Glomerular endothelial cell (primary cell): ENCODE measurements at places on chromosomes 13 and 19.

DNA sequence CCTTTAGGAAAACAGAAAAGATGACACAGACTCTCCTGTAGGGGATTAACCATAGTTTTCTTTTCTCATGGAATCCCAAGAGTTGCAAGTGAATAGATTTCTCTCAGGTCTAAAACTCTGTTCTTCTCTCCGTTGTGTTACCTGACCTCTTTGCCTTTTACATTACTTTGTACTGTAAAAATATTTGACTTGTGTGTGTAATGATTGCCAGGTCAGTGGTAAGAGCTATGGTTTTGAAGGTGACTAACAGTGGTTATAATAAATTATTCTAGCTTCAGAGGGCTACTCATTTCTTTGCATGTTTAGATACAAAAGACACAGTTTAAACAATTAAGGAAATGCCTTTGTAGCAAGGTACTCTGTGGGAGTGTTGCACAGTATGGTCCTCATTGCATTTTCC lies 23.0 kb upstream of the PSG2 start:
- no peak for DNase-seq

- no peak for DNase-seq
Measured at GRCh38 chr19:57642396-57643046, 9.6 kb downstream of the ZNF211 start.

DNA sequence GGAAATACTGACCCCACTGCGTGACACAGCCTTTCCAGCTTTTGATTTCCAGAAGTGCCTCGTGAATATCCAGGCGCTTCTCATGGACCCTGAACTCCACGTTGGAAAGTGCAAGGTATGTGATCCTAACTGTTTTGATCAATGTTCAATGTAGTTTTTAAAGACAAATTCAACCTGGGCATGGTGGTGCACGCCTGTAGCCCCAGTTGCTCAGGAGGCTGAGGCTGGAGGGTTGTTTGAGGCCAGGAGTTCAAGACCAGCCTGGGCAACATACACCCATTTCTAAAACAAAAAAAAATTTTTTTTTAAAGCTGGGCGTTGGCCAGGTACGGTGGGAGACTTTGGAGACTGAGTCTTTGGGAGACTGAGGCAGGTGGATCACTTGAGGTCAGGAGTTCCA lies 31.3 kb downstream of the CATSPERD start:
- no peak for DNase-seq

GRCh38 chr13:110524541-110525257 lies 36.8 kb downstream of the RAB20 start:
- DNase-seq = no peak

- DNase-seq = no peak
Measured at GRCh38 chr13:20702530-20702914, 977 bp upstream of the IL17D start.

DNA sequence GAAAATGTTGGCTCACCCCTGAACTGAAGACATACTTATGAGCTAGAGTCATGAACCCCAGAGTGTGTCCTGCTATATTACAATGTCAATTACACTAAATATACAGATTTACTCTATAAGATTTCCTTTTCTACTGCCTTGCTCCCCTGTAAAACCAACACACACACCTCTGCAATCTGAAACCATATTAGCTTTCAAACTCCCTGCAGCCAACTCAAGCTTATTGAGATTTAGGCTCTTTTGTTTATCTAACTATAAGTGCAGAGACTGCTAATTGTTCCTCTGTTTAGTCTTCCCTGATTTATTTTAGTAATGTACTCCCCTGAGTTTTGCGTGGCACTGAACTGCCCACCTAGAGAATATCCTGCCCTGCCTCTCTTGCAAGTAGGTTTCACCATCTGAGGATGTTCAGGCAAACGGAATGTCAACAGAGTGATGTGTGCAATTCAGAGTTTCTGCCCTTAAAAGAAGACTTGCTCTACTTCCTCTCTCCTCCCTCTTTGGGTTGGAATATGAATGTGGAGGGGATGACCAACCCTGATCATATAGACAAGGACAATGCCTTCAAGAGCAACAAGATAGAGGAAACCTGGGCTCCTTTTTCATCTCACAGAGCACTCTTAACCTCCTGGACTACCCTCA lies 22.3 kb downstream of the FAM216B start:
- no peak for DNase-seq

- no peak for DNase-seq
Measured at GRCh38 chr13:59641817-59642216, 521.9 kb downstream of the DIAPH3 start.

GRCh38 chr13:29428310-29429181 lies 166.9 kb downstream of the SLC7A1 start:
- DNase-seq = no peak

DNA sequence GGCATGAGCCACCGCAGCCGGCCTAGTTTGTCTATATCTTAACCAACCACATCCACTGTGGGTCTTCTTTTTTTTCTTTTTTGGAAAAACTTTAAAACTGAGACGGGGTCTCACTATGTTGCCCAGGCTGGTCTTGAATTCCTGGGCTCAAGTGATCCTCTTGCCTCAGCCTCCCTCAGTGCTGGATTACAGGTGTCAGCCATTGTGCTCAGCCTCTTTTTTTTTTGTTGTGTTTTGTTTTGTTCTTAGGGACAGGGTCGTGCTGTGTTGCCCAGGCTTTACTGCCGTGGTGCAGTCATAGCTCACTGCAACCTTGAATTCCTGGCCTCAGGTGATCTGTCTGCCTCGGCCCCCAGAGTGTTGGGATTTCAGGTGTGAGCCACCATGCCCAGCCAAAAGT lies 7.4 kb downstream of the SNRNP70 start:
- DNase-seq = no peak

DNA sequence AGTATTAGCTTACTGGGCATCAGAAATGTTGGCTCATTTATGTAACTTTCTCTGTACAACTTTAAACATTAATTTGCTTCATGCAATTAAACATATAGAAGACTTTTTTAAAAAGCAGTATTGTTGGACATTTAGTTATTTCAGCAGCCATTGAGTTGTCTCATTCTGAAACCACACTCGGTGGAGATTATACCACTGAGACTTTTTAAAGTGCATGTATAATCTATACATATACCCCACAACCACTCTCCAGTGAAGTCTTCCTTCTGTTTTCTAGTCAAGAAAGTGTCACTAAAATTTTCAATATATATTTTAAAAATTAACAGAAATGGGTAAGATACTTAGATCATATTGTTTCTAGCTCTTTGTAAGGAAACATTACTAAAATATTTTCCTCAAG lies 15.5 kb downstream of the SETDB2 start:
- DNase-seq = no peak

GRCh38 chr13:76745261-76746200 lies 140.7 kb downstream of the KCTD12 start:
- no peak for DNase-seq

- DNase-seq = peak; percentile 7
Measured at GRCh38 chr13:20969182-20969581, 66.6 kb upstream of the XPO4 start.

DNA sequence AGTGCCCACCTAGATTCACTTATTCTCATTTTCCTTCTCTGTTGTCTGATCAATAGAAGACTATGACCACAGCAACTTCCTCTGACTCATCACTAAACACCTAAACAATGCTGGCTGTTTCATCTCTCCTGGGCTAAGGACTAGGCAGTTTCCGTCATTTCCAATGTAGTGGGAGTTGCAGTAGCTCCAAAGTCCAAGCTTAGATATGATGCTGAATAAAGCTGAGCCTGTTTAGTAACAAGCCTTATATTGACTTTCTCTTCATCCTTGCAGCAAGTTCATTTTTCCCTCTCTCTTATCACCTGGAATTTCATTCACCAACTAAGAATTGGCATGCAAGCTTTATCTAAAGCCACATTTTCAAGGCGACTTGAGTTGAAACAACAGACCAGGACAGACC lies 53.5 kb upstream of the PCDH9 start:
- DNase-seq = no peak

DNA sequence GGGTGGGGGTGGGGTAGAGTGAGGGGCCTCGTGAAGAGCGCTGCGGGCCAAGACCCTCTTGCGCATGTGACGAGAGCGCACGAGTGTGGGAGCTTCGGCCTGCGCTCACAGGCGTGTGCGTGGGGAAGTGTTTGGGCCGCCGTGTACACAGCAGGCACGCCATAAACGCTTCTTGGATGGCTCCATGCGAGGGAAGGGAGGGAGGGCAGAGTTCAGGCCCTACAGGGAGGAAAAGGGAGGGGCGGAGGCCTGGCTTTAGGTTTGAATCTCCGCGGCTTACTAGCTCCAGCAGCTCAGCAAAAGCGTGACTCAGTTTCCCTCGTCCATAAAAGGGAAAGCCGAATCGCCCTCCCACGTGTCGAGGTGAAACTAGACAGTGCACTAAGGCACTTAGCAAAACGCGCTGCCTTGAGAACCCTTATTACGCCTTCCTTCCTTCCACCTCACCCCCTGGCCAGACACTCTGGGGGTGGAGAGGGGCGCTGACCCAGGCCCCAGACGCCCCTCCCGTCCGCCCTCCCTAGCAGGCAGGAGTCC lies 12.5 kb downstream of the GADD45B start:
- DNase-seq = no peak

GRCh38 chr19:39171479-39172465 lies 25.0 kb upstream of the NCCRP1 start:
- no peak for DNase-seq

- DNase-seq = no peak
Measured at GRCh38 chr19:48629599-48630295, 7.4 kb downstream of the DBP start.

DNA sequence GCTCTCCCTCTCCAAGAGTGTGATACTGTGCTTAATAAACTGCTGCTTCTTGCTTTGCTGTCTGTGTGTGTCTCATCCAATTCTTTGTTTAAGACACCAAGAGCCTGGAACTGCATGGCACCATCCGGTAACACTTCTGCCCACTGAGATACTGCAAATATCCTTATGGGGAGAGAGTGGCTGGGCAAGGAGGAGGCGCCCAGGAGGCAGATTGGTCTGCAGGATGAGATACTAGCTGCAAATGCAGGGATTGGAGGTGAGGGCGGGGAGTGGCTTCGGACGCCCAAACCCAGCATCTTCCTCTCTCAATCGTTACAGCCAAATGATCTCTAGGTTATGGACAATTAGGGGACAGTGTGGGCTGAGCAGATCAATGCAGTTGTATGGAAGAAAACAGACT lies 1.7 kb upstream of the SIGLEC7 start:
- DNase-seq = no peak

- no peak for DNase-seq
Measured at GRCh38 chr13:25836574-25837336, 215.1 kb downstream of the SHISA2 start.

DNA sequence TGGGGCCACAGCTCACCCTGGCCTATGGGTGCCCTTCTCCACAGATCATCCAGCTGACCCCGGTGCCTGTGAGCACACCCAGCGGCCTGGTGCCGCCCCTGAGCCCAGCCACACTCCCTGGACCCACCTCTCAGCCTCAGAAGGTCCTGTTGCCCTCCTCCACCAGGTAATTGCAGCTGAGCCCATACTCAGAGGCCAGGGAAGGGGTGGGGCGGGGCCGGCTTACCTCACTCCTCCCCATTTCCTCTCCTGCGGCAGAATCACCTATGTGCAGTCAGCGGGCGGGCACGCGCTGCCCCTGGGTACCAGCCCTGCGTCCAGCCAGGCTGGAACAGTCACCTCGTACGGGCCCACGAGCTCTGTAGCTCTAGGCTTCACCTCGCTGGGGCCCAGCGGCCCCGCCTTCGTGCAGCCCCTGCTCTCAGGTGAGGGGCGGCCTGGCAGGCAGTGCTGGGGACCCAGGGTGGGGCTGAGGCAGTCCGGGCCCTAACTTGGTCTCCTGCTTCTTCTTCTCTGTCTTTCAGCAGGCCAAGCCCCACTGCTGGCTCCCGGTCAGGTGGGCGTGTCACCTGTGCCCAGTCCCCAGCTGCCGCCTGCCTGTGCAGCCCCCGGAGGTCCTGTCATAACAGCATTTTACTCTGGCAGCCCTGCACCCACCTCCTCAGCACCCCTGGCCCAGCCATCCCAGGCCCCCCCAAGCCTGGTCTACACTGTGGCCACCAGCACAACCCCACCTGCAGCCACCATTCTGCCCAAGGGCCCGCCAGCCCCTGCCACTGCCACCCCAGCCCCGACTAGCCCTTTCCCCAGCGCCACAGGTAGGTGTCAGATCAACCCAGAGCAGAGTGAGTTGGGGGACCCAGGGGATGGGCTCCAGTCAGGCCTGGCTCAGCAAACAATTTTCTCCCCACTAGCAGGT lies 9.6 kb upstream of the PRR19 start:
- no peak for DNase-seq

DNA sequence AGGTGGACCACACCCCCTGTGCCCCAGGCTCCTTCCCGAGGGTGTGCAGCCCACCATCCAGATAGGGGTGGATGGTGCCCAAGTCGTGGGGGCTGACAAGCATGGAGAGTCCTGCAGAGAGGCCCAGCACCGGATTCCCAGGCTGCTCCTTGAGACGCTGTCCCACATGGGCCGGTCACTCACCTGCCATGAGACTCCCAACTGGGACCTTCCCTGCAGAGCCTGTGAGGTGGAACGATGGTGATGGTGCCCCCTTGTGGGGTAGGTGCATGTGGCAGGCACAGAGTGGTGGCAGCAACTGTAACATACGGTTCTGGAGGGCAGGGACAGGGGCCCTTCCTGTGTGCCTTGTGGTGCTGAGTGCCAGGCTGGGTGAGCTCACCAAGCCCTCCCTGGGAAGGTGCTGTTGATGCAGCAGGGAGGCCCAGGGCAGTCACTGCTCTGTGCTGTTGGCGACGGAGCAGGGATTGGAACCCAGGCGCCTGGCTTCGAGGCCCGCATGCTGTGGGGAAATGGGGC lies 33.1 kb downstream of the PPP1R37 start:
- peak; percentile 4 for DNase-seq

- no peak for DNase-seq
Measured at GRCh38 chr19:7859831-7860713, 14.1 kb downstream of the PRR36 start.

DNA sequence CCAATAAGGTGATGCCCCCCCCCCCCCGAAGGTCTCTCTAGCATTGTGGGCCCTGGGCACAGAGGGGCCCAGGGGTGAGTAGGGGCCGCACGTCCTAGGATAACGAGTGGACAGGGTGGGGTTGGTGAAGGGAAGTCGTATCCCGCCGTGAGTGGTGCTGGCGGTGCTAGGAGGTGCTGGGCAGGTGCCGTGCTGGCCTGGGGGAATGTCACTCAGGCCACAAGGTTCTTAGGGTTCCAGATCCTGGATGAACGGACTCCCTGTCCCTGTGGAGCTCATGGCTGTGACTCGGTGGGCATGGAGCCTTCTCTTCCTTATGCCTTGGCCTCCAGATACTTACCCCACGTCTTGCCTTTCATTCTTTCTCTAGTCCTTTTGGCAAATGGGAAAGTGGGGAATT lies 157.4 kb upstream of the SOX1 start:
- DNase-seq = no peak

GRCh38 chr19:900302-901111 lies 7.2 kb downstream of the RNU6-9 start:
- no peak for DNase-seq

- DNase-seq = no peak
Measured at GRCh38 chr19:54352041-54352440, 12.7 kb downstream of the LAIR1 start.
